ENCODE measurements at places on chromosomes 7 and 10.
A peak's percentile ranks its signal among the peaks of the same experiment; 100 is the strongest.

DNA sequence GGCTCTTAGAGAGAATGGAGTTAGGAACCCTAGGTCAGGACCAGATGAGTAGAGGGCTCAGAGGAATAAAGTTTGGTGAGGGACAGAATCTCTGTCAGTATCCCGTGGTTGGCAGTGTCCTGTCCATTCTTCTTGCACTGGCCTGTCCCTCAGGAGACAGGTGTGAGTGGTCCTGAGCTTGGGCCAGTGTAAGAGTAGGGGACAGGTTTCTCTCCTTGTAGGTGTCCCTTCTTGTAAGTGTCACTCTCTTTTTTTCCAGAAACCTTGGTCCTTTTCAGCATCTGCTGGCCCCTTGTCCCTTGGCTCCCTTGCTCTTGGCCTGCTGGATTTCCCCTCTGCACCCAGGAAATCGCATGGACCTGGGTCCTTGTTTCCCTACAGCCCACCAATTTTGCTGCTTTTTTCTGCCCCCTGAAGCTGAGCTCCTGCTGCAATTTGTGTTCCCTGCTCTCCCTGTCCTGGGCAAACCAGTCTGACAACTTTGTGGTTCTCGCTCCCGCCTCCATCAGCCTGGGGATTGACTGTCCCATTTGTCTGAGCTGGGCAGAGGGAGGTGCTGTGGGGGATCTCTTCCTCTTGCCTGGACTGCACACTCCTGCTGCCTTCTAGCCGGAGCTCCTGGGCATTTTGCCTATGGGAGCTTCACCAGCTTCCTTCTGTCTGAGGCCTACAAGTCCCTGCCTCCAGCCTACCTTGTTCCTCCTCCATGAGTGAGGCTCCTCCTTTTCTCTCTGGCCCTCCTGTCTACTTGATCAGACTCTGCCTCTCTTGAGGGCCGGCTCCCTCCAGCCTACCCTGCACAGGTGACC lies 6.5 kb downstream of the TSPAN14 start:
- DNase-seq = no peak

GRCh38 chr7:129210256-129210988 lies 14.4 kb upstream of the AHCYL2 start:
- peak; percentile 71 for DNase-seq

- DNase-seq = no peak
Measured at GRCh38 chr7:146683439-146683838, 566.8 kb downstream of the CNTNAP2 start.

DNA sequence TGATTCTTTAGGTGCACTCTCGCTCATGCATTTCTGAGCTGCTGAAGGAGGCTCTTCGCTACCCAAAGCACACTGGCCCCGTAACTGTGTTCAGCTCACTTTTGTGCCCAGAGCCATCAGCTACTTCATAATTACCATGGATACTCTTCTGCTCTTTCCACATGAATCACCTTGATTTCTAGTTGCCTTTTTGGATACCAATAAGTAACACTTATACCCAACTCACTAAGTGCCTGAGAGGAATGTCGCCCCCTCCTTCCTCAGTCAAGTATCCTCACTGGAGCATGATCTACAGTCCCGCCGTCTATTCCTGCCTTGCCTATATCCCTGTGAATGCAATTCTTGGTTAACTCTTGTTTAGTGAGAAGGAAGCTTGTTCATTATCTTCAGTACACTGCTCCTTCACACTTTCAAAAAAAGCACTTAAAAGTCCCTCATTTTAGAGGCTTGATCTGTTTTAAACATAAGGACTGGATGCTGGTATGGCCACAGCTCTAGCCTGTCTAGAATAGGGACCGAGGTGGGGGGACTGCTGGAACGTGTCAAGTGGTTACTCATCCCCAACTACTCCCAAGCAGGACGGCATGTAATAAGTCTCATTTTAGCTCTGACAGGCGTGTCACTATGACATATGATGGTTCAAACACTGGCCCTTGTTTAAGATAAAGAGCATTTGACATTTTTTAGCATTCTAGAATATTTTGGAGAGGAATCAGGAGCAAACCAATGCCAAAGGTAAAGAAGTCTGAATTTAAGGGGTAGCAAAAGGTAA lies 23.7 kb downstream of the SVIL start:
- DNase-seq = no peak

- no peak for DNase-seq
Measured at GRCh38 chr7:129913428-129913827, 39.3 kb downstream of the UBE2H start.

GRCh38 chr7:41899823-41900433 lies 197.0 kb upstream of the INHBA start:
- DNase-seq = no peak

DNA sequence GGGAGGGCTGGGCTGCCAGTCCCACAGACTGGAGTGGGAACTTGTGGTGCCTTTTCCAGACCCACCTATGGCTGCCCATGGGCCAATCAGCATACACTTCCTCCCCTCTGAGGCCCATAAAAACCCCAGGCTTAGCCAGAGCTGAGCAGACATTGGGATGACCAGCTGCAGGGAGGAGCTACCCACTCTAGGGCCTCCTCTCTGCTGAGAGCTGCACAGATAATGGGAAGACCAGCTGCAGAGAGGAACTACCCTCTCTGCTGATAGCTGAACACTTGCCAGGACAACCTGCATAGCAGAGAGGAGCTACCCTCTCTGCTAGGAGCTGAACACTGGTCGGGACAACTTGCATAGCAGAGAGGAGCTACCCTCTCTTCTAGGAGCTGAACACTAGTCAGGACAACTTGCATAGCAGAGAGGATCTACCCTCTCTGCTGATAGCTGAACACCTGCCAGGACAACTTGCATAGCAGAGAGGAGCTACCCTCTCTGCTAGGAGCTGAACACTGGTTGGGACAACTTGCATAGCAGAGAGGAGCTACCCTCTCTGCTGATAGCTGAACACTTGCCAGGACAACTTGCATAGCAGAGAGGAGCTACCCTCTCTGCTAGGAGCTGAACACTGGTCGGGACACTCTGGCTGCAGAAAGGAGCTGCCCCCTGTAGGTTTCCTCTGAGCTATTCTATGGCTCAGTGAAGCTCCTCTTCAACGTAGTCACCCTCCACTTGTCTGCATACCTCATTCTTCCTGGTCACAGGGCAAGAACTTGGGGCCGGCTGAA lies 88.3 kb upstream of the CACUL1 start:
- no peak for DNase-seq

- DNase-seq = no peak
Measured at GRCh38 chr10:125038637-125039036, 96.7 kb downstream of the ZRANB1 start.

DNA sequence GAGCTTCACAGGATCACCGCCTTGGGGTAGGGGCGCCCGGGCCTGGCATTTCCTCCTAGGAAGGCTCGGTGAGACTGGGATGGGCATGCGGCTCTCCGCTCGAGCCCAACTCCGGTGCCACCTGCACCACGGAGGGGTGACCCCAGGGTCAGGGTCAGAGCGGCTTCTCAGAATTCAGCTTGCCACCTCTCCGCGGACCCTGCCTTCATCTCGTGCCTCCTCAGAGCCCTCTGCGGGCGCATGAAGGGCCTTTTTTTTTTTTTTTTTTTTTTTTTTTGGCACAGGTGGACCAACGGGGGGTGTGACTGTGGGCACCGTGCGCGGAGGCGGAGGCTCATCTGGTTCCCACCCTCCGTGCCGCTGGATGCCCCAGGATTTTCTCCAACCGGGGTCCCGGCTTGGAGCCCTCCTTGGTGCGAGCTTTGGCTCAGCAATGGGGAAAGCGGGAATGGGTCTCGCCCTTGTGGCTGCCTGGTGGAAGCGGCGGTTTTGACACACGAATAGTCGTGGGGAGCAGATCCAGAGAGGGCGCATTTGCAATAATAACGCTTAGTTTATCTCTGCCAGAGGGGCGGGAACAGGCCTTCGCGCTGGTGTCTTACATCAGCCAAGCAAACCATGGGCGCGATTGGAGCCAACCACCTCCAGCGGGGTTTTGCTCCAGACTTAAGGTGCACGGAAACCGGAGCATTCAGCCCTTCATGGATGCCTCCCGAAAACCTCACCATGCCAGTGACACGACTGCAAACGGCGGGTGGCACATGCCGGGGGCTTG lies 5.0 kb upstream of the TNRC18 start:
- DNase-seq = no peak

- peak; percentile 92 for DNase-seq
Measured at GRCh38 chr10:103276896-103277712, at the start of gene INA. INA (plus strand) TSS chr10:103277138; CDS start chr10:103277212, 74 bp downstream.

DNA sequence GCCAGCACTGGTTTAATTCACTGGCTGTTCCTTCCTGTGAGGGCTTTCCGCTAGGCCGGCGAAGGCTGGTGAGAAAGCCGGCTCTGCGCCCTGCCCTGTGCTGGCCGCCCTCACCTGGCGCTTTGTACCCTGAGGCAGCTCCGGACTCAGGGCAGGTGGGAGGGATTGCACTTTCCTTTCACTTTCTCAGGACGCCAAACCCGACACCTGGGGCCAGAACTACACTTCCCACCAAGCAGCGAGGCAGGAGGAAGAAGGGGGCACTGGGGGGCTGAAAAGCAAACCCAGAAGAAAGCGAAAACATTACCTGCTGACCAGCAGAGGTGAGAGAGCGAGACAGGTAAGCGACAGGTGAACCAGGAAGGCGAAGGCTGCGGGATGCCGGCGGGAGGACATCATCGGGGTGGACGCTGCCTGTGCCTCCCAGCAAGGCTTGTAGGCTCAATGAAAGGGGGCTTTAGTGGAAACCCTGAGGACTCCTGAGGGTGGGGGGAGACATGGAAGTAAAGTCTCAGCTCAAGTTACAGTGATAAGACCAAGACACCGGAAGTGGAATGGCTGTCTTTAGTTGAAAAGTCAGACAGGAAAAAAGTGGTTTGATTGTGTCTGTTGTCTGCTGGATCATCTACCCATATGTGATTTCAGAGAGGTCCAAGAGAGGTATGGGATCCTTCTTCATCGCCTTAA lies at the start of gene RAB19:
Gene RAB19 (plus strand): TSS at position 181 of the 687 bp plus-strand sequence. CDS start 3,589 bp downstream, outside the sequence.
- no peak for DNase-seq

DNA sequence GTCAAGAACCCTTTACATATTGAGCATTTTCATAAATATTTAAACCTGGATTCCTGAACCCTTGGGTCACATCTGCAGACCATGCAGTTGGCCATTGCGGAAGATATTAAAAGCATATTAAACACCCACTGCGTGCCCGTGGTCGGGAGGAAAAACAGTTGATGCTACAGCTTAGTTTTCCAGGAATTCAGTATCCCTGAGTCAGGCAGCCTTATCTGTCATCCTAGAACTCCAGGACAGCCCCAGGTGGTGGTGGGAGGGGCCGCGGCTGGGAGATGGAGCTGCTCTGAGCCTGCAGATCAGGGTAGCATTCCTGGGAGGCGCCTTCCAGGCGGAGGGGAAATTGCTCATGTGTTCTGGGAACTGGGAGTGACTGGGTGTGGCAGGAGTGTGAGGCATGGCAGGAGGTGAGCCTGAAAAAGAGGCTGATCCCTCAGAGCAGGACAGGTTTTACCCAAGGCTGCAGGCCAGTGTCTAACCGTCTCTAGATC lies 222.9 kb upstream of the SH2B2 start:
- DNase-seq = peak; percentile 28

GRCh38 chr10:133100706-133101415 lies 13.1 kb downstream of the ADGRA1 start:
- peak; percentile 31 for DNase-seq

GRCh38 chr10:46019177-46019528 lies 11.3 kb downstream of the NCOA4 start:
- no peak for DNase-seq

- no peak for DNase-seq
Measured at GRCh38 chr7:157471259-157472125, 134.7 kb downstream of the DNAJB6 start.

DNA sequence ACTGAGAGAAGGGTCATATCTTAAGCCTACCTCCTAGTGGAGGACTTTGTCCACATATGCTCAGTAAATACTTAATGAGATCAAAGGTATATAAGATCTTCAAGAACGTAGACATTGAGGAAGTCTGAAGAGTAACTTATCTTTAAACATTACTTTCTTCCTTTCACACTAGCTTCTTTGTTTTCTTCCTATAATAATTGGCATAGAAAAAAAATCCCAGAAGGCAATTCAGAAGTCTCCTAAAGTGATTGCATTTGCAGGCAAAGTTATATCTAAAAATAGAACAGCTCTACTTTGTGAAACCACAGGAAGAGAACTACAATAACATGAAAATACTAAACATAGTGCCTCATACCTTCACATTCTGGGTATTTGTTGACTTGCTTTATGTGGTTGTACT lies 150.4 kb downstream of the PPP1R3A start:
- DNase-seq = no peak

GRCh38 chr10:110569736-110570135 lies 2.2 kb downstream of the SMC3 start:
- no peak for DNase-seq

- DNase-seq = no peak
Measured at GRCh38 chr7:143323653-143324052, 7.7 kb downstream of the CLCN1 start.

GRCh38 chr10:15367296-15368085 lies 3.6 kb downstream of the FAM171A1 start:
- DNase-seq = no peak

GRCh38 chr7:102916426-102916825 lies 3.6 kb downstream of the LRRC17 start:
- no peak for DNase-seq

- DNase-seq = peak; percentile 63
Measured at GRCh38 chr7:139618482-139619366, 95.2 kb downstream of the CLEC2L start.

DNA sequence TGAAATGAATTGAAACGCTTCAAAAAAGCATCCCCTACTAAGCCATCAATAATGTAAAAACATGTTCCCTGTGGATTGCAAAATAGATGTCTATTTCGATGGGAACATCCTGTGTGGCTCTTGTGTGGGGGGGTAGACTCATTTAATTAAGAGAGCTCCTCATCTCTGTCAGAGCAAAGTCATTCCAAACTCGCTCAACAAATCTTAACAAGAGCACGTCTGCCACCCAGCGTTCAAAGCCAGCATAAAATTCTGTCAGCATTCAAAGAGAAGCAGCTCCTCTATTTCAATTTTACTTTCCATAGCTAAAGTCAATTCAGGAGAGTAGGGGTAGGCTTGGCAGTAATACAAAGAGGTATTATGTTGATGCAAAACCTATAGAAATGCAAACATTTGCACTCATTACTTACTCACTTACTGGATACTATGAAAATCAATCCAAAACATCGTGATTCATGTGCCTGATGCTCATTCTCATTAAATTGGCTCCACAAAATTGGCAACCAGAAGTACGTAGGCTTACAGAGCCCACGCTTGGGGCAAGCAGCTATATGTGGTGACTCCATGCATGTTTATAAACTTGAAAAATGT lies 114.9 kb downstream of the IPMK start:
- peak; percentile 47 for DNase-seq

GRCh38 chr7:119982884-119983283 lies 290.1 kb upstream of the KCND2 start:
- no peak for DNase-seq

GRCh38 chr10:116190883-116191282 lies 82.1 kb downstream of the GFRA1 start:
- DNase-seq = no peak

GRCh38 chr10:4725917-4726606 lies 99.9 kb upstream of the AKR1E2 start:
- DNase-seq = no peak

GRCh38 chr7:45578022-45578421 lies 3.9 kb downstream of the ADCY1 start:
- no peak for DNase-seq

- no peak for DNase-seq
Measured at GRCh38 chr10:17652585-17652984, 8.6 kb downstream of the STAM start.

All from HEK293T (cell line).